Stromal cell of bone marrow (primary cell): ENCODE measurements at places on chromosomes 1 and 21.
A peak's percentile ranks its signal among the peaks of the same experiment; 100 is the strongest.

- peak; percentile 25 for DNase-seq
Observed at GRCh38 chr1:77281491-77282186, at the start of gene AK5. TSS of gene AK5 (plus strand) at chr1:77282019. CDS start at chr1:77282314, 295 bp downstream.

DNA sequence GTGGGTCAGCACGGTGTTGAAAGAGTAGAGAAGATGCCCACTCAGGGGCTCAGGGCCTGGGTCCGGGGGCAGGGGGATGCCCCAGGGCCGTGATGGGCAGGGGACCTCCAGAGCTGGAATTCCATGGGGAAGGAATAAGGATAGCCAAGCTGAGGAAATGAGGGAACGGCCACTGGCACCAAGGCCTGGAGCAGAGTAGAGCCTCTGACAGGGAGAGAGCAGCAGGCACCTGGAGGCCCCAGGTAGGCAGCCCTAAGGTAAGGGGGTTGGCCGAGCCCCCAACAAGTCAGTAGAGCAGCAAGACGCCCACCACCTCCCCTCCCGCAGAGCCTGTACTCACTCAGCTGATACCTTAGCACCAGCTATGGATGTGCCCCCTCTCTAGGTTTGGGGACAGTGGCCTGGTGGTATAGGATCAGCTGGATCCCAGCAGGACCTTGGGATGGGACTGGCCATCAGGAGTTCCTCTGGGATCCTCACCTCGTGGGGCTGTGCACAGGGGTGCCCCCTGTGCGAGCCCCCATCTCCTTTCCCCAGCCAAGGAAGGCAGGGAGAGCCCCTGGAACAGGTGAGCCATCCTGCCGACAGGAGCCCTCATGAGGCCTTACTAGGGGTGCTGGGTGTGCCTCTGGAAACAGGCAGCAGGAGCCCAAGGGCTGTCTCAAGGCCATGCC is 21.0 kb upstream of the ARF1 start:
- no peak for DNase-seq

DNA sequence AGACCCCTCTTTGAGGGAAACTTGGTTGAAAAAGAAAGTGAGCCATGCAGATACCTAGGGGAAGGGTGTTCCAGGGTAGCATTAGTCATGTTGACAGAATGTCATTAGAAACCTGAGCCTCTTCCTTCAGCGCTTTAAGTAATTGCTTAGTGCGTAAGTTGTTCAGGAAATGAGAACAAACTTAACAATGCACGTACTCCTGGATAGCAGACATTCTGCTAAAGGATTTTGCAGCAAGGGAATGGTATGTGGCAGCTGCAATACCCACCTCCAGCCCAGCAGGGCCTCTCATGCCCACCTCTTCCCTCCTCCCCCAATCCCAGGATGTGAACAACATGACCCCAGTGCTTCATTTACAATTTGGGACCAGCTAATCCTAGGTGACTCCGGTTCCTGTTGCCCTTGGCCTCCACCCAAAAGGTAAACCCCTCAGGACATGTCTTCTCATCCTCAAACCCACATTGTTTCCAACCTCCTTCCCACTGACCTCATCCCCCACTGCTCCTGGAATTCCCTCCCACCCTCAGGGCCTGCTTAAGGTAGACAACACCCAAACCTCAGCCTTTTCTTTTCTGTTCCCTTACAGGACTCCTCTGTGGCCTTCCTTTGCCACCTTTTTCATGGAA is 98.0 kb upstream of the BCAR3 start:
- no peak for DNase-seq

DNA sequence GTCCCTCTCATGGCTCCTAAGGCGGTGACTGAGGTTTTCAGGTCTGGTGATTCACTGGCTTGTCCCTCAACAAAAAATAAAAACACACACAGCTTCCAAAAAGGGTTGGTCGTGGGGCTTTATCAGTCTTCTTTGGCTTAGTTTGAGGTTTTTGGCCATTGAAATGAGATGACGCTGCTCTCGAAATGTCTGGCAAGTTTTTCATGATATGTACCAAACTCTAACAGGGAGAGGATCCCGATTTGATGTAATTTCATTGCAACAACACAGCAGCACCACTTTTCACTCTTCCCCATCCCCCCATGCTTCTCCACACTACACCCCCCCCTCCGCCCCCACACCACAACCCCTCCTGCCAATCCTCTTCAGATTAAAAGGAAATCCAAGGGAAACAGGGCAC is 187.1 kb upstream of the NFIA start:
- no peak for DNase-seq

- no peak for DNase-seq
Observed at GRCh38 chr1:170494369-170494768, 37.6 kb upstream of the GORAB start.

- DNase-seq = no peak
Observed at GRCh38 chr1:59427155-59427554, 130.3 kb downstream of the FGGY start.

- DNase-seq = no peak
Observed at GRCh38 chr1:147717051-147717705, 43.2 kb downstream of the GJA5 start.

- no peak for DNase-seq
Observed at GRCh38 chr1:11563560-11564069, 84.7 kb downstream of the DISP3 start.

DNA sequence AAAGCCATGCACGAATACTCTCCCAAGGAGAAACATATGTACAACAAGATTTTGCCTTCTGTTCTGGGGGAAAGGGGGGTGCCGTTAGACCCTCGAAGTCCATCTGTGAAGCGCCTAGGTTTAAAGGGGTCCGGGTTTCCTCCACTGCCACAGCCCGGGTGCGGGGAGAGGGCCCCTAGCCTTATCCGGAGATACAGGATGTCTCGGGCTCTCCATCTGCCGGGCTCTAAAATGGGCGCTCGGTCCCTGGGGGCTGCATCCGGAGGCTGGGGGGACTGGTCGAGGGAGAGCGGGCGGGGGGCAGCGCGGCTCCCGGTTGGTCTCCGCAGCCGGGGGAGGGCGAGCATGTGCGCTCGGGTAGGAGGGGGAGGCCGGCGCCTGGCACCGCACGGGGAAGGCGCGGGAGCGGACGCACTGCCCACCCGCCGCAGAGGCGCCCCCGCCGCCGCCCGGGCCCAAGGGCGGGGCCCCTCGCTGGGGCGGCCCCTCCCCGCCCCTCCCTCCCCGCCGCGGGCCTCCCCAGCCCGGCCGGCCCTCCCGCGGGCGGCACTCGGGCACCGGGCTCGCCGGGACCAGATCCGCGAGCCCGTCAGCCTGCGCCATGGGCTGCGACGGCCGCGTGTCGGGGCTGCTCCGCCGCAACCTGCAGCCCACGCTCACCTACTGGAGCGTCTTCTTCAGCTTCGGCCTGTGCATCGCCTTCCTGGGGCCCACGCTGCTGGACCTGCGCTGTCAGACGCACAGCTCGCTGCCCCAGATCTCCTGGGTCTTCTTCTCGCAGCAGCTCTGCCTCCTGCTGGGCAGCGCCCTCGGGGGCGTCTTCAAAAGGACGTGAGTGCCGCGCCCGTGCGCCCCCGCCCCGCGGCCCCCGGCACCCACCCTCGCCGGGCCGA is 63.1 kb downstream of the ELK4 start:
- no peak for DNase-seq

DNA sequence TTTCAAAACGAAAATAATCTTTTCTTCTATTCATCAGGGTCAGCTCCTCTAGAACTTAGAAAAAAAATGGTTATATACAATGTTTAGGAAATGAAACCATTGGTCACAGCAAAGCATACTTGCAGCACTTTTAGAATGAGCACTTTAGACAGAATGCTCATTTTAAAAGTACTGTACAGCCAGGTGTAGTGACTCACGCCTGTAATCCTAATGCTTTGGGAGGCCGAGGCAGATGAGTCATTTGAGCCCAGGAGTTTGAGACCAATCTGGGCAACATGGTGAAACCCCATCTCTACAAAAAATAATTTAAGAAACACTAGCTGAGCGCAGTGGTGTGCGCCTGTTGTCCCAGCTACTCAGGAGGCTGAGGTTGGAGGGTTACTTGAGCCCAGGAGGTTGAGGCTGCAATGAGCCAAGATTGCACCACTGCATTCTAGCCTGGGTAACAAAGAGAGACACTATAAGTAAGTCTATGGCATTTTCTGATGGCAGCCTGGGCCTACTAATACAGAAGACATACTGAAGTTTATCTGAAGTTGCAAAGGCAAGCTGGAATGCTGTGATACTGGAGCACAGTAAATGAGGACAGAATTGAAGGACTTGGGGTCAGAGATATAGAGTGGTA is 48.9 kb upstream of the ZNF326 start:
- no peak for DNase-seq

GRCh38 chr1:21326861-21327344 is 36.6 kb upstream of the ECE1 start:
- no peak for DNase-seq

DNA sequence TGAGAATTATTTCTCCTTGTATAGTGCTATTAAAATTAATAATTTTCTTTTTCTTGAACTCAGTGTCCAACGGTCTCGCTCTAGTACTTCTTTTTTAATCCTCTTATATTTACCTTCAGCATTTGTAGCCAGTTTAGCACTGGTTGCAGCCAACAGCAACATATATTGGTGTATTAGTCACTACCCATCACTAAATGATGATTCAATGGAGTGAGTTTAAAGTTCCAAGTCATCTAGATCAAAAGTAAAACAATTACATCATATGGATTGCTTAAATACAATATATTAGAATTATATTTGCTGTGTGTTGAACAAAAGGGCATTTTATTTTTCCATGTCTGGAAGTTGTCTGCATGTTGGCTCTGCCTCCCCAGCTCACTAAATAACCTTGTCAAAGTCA is 591.8 kb downstream of the ADGRL2 start:
- DNase-seq = peak; percentile 55

DNA sequence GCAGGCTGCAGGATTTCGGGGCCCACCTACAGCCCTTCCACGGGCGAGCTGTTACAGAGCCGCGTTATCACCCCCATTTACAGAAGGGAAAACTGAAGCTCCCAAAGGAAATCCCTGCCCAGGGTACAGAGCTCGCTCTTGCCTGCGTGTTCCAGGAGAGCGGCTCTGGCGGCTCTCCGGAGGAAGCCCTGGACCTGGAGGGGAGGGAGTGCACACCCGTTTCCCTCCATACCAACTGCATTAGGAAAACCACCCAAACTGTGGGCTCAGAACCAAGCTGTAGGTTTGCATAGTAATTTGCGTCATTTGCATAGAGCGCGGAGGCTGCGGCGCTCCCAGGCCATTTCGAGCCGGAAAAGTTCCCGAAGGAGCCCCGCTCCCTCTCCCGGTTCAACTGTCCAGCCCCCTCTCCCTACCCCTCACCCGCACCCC is 24.7 kb upstream of the ADGRB2 start:
- peak; percentile 55 for DNase-seq

DNA sequence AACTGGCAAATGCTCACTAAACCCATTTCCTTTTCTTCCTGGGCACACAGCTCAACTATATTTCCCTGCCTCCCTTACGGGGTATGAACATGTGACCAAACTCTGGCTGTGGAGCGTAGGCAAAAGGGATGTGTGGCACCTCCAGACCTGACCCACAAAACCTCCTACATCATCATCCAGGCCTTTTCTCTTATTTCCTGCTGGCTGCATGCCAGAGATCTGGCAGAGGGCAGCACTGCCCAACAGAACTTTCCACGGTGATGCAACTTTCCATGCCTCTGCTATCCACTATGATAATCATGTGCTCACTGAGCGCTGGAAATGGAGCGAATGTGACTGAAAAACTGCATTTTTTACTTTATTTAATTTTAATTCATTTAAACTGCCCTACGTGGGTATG is 99.6 kb upstream of the CACNA1E start:
- DNase-seq = no peak
